ENCODE measurements at places on chromosomes 6 and 20. TPM values are rescaled to one million over a fixed set of nuclear protein-coding genes. Genes with fewer than 3 reads are reported as not detected.
A peak's percentile ranks its signal among the peaks of the same experiment; 100 is the strongest.

GRCh38 chr6:74091136-74091793 is 395.3 kb downstream of the CD109 start:
- no peak for DNase-seq

GRCh38 chr6:89368107-89368506 is 15.6 kb upstream of the UBE2J1 start:
- DNase-seq = peak; percentile 85

GRCh38 chr20:843912-844311 is 10.4 kb downstream of the FAM110A start:
- DNase-seq = peak; percentile 39

- DNase-seq = no peak
Measured at GRCh38 chr6:21616005-21616404, 22.5 kb downstream of the SOX4 start.

GRCh38 chr6:44538807-44539201 is 151.3 kb downstream of the CDC5L start:
- peak; percentile 33 for DNase-seq

DNA sequence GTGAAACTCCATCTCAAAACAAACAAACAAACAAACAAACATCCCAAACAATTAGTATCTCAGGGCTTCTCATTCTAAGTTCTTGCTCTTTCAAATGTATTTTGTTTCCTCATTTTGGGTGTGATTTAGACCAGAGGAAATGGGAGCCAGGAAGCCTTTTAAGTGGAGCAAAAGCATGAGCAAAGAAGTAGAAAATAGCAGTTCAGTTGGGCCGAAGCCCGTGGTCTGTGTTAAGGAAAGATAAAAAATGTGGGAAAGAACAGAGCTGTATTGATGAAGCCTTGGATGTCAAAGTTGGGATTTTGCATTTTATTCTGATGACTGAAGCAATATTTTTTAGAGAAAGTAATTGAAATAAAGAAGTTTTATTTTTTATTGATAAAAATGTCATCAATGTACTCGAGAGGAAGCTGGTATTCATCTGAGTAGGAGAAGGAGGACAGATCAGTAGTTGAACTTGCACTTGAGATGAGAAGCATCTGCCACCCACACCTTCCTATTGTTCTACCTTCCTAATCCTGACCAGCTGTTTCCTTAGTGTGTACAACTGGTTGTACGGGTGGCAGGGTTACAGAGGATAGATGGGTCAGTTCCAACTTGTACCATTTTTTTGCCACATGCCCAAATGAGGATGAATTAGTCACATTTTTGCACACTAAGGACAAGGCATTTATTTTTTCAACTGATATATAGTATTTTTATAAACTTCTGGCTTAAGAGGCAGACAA is 56.1 kb downstream of the KIAA0408 start:
- DNase-seq = no peak

DNA sequence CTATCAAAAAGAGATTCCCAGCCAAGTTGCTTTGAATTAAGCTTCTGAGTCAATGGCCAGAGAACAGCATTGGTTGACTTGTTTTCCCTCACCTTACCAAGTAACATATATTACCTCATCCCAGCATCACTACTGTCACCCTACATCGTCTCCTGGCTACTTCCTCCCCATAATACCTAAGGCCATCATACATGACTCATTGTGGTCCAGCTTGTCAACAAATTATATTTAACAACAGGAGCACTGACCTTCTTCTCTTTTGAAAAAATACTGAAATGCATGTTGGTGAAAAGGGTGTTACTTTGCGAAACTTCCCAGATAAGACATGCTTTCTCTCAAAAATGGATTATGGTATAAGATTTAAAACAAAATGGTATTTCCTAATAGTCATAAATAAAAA is 106.9 kb downstream of the TBX18 start:
- no peak for DNase-seq

The FOXA2 gene
- not detected for total RNA-seq
